Left kidney (tissue), 8 donors: ENCODE measurements at places on chromosomes 1 and 21. TPM values are rescaled to one million over a fixed set of nuclear protein-coding genes. Genes with fewer than 3 reads are reported as not detected.

GRCh38 chr1:9696793-9697192, 45.3 kb downstream of the PIK3CD start:
- DNase-seq = no peak

DNA sequence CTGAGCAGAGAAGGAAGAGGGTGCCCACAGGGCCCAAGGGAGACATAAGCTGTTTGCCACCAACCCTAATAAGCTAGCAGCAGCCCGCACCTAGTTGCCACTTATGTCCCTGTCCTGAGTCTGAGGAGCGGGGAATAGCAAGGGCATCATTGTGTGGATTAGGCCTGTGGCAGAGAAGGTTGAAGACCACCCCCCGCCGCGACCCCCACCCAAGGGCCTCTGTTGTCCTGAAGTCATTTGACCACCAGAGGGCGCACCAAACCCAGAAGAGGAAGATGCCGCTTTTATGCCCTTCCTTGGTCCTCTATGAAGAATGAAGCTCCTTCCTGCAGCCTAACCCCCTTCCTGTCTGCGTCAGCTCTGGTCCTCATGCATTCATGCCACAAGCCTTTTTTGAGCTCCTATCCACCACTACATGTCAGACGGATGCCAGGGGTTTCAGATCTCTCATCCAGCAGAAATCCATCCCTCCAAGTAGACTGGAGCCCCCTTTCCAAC, 16.6 kb downstream of the RHBG start:
- peak; percentile 61 for DNase-seq

GRCh38 chr1:5156416-5157120, 502.2 kb downstream of the AJAP1 start:
- DNase-seq = no peak

- no peak for DNase-seq
Measured at GRCh38 chr1:150578272-150579109, 919 bp downstream of the MCL1 start.

GRCh38 chr1:53295295-53295694, 32.6 kb downstream of the LRP8 start:
- no peak for DNase-seq

GRCh38 chr1:3942416-3943122, 42.5 kb upstream of the C1orf174 start:
- DNase-seq = no peak

DNA sequence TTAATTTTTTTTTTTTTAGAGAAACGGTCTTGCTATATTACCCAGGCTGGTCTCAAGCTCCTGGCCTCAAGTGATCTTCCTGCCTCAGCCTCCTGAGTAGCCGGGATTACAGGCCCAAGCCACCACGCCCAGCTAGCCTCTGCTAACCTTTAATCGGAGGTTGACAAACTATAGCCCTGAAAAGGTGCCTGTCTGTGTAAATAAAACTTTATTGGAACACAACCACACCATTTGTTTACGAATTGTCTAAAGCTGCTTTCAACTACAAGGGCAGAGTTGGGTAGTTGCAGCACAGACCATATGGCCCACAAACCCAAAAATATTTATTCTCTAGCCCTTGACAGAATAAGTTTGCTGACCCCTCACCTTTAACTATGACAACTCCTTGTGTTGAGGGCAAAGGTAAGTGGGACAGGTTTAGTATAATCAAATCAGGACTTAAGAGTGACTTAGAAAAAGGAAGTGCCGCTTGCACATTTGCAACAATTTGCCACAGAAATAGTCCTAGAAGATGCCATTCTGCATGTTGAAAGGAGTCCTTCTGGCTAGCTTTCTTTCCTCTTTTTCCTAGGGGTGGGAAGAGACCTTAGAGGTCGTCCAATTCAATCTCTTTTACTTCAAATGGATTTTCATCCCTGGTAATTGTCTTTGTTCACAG, 16.4 kb downstream of the RGS8 start:
- no peak for DNase-seq

DNA sequence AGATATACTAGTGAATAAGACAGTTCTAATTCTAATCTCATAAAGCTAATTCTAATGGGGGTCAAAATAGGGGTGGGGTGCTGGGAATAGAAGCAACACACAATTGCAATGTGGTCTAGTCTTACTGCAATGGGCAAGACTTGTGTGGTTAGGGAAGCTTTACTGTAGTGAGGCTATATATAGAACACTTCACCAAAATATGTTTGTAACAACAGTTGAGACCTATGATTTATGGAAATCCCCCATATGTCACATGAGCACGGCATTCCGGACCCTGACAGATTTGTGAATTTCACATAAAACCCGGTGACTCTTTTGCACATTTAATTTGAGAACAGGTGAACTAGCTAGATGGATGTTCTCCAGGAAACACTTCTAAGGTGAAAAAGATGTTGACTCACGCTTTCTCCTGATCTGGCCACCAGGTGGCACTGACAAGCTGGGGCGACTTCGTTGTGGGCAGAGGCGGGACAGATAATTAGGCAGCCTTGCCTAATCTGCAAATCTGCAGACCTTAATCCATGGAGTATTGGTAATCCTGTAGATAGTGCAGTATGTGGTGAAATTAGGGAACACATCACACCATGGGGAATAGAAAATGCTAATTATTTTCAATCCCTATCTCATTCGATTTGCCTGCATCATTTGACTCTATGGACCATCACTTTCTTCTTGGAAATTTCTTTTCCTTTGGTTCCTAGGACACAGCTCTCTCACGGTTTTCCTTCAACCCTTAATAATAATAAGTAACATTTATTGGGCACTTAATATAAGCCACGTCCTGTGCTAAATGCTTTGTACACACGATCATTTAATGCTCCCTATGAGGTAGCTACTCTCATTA, 37.7 kb downstream of the KIAA0040 start:
- DNase-seq = peak; percentile 57

DNA sequence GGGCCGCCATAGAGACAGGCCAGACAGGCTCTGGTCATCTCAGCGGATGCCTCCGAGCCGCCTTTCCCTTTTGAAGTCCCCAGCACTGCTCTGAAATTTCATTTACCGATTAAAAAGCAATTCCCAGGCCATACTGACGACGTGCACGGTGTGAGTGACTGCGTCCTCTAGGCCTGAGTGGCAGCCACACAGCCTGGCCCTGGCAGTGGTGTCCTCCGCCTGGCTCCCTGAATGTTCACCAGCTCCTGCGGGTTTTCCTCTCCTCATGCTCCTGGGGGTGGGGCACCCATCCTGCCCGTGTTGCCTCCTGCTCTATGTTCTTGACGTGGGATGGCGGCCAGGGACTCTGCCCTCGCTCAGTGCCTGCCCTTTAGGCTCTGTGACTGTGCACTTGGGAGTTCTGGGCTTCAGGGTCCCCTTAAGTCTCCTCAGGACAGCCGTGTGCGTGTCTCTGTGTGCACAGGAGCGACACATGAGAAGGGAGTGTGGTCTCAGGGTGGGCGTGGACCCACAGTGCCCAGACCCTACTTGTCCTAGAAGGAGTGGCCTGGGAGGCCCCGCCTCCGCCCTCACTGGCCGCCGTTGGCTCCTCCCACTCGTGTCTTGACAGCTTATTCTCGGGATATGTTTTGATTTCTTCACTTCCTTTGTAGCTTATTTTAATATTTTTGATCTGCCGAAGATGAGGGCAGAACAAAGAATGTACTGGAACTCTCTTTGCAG, 3.6 kb downstream of the SKI start:
- DNase-seq = peak; percentile 66

The RNF186 gene
- 0.25 TPM for polyA plus RNA-seq

DNA sequence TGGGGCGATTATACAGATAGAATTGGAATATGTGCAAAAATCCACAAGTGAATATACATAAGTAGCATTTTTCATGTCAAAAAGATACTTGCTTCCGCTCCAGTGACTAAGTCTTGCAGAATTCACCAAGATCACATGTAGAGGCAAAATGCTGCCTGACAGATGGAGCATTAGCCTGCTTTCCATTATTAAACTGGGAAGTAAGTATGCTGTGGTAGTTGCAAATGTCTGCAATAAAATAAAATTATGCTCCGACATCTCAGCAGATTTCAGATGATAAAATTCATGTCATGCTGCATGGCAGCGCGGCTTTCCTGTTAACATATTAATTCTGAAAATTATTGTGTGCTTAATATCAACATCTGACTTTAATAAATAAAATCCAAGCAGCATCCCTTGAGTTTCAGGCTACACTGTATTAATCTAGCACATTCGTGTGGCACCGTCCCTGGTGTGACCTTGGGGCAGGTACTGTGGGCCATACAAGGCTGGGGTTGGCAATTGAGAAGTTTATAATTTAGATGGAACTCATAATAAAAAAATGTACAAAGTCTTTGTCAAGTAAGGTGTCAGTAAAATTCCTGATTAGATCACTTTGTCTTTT, 366.4 kb upstream of the ZP4 start:
- no peak for DNase-seq

- DNase-seq = no peak
Measured at GRCh38 chr1:46512792-46513190, 23.2 kb downstream of the DMBX1 start.

The PEAR1 gene
- polyA plus RNA-seq = 21.1 TPM
